COLO829 (cell line): ENCODE measurements at places on chromosomes 6 and 20.
A peak's percentile ranks its signal among the peaks of the same experiment; 100 is the strongest.

- no peak for DNase-seq
These were observed 939 bp downstream of the DTNBP1 start for GRCh38 chr6:15661853-15662325.

- no peak for DNase-seq
These were observed 204.1 kb upstream of the PREP start for GRCh38 chr6:105606831-105607463.

DNA sequence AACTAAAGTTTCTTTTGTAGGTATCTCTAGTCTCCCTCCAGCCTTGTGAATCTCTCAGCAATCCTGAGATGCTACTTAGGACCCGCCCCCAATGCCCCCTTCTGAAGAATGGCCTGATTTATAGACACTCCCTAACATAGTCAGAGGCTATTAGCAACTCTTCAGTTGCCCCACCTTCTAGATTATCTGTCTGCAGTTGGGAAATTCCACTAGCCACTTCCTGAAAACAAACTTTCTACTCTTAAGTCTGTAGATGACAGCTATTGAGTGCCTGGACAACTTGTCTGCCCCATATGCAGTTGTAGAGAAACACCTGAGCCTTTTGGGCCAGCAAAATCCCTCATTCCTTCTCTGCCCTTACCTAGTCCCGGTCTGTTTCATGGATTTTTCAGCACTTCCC is 188.2 kb upstream of the PREP start:
- DNase-seq, result no peak

DNA sequence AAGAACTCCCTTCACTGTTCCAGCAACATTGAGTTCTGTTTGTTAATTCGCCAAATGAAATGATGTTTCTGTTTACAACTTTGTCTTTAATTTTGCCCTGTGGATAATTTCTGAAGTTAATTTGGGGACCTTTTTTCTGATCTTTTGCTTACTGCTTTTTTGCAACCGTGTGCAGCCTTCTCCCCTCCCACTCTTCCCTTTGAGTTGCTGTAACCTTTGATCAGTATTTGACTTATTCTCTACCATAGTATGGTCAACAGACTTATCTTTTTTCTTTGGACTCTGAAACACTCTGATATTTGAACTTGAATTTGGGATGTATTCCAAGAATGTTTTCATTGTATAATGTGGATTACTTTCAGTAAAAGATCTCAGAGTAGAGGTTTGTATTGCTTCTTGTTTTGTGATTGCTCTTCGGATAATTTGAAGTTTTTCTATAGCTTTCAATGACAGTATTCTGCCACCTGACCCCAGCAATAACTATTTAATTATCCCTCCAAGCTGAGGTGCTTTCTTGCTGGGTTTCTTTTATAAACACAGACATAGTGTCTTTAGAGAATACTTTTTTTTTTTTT is 46.2 kb downstream of the LRRN4 start:
- DNase-seq, result no peak

- DNase-seq, result no peak
These were observed 223.8 kb upstream of the RNF217 start for GRCh38 chr6:124738482-124738881.

DNA sequence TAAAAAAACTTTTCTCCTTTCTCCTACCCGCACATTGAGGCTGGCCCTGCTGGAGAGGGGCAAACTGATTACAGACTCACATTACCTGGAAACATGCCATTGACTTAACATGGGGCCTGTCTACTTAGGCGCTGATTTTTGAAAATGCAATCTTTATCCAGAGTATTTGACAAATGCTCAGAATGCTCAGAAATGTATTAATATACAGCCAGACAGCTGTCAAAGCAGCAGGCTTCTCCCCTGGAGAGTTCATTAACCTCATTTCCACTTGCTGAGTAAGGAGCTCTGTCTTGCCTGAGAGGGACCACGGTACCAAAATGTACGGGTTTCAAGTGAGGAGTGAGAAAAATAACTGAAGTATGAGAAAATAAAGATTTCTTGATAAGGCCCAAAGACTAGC is 95.7 kb downstream of the PAX1 start:
- no peak for DNase-seq

GRCh38 chr20:37315021-37315451 is 25.6 kb downstream of the MANBAL start:
- DNase-seq, result no peak

DNA sequence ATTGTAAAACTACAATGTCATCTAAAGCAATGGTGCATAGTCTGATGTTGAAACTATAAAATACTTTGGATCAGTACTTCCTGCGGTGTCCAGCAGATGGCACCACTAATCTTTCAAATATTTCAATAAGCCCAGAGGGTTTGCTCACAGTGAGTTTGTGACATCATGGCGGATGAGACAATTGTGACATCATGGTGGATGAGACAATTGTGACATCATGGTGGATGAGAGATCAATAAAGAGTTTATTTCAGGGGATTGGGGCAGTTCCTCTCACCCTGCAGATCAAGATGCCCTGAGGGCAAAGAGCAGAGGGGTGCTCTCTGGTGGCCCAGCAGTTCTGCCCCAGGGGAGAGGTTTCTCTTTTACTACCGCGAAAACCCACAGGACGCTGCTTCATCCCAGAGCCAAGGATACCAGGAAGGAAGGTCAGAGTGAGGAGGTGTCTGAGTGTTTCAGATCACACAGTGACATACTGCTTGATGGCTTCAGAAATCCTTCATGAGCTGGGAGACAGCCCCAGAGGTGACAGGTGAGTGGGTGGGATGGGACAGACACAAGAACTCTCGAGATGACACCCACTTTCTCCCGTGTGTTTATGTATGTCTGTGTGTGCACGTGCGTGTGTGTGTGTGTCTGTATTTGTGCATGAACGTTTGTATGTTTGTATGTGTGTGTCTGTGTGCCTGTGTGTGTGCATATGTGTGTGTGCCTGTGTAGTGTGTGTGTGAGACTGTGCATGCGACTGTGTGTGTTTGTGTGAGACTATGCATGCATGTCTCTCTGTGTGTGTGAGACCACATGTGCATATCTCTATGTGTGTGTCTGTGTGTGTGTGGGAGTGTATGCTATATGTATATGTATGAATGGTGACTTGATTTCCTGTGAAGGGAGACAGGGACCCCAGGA is 7.3 kb upstream of the ULBP2 start:
- DNase-seq, result peak; percentile 51

- DNase-seq, result peak; percentile 67
These were observed 56.4 kb downstream of the NRN1 start for GRCh38 chr6:5950361-5950785.

DNA sequence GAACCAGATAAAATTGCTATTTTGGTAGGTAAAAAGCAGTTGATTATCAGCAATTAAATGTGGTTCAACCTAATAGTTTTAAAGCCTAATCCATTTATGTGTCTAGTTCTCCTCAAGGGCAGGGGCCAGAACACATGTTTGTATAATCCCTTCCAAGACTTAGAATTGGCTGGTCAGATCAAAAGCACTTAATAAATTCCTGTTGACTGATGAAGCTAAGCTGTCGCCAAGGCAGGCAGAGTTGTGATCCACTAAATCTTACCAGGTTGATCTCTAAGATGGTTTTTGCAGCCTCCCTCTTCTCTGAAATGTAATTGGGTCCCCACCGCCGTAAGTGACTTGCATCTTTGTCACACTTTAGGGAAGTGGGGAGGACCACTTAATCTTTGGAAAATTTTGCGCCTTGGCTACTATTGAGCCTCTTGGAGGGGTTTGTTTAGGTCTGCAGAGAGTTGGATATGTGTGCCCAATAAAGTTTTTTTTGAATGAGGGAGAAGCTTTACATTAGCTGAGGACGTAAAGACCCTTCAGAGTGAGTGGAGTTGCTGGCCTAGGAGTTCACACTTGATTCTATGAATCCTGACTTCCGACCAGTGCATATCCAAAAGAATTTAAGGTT is 65.9 kb downstream of the PHF20 start:
- no peak for DNase-seq

DNA sequence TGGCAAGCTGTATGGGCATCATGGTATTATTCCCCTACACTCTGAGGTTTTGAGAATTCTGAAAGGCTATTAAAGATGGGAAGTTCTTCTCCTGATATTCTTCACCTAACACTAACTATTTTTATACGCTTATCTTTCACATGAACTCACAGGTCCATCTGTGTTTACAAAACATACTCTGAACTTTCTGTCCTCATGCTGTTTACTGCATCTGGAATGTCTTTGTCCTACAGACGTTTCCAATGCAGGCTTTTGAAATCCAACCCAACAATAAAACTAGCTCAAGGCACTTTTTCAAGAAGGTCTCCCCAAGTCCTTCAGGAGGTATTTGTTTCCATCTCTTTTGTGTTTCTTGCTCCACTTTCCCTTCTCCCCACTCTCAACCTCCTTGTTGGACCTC is 60.5 kb upstream of the MLIP start:
- no peak for DNase-seq
